Thymus (tissue), 14 donors: ENCODE measurements at places on chromosomes 7 and 10. TPM values are rescaled to one million over a fixed set of nuclear protein-coding genes. Genes with fewer than 3 reads are reported as not detected.

HPSE2 gene
- total RNA-seq = 0.05 TPM

FFAR4 gene
- total RNA-seq = 0.14 TPM

AOAH gene
- total RNA-seq = 23.5 TPM

PTN gene
- total RNA-seq = 20.6 TPM

CYP26C1 gene
- 0.28 TPM for total RNA-seq

AEBP1 gene
- total RNA-seq = 57.4 TPM

PNLIP gene
- total RNA-seq = 0.09 TPM

NPFFR1 gene
- total RNA-seq = 0.05 TPM

PODXL gene
- 3.4 TPM for total RNA-seq

OR6B1 gene
- not detected for total RNA-seq

CALY gene
- not detected for total RNA-seq

SRRT gene
- 74.2 TPM for total RNA-seq

EPDR1 gene
- 10.7 TPM for total RNA-seq

C7orf57 gene
- 0.05 TPM for total RNA-seq

DRGX gene
- 0.05 TPM for total RNA-seq

MRM2 gene
- 28.2 TPM for total RNA-seq

ASCC1 gene
- total RNA-seq = 22.1 TPM

CNPY1 gene
- total RNA-seq = not detected

MACC1 gene
- 2.2 TPM for total RNA-seq

CCDC172 gene
- total RNA-seq = 0.05 TPM

C7orf33 gene
- total RNA-seq = not detected

AMPH gene
- 1.4 TPM for total RNA-seq

BAZ1B gene
- total RNA-seq = 50.1 TPM

RADIL gene
- total RNA-seq = 0.19 TPM

SYT15 gene
- 0.80 TPM for total RNA-seq

RNF32 gene
- total RNA-seq = 1.2 TPM

VWA2 gene
- 7.0 TPM for total RNA-seq
